ENCODE measurements at places on chromosomes 4 and X. TPM values are rescaled to one million over a fixed set of nuclear protein-coding genes. Genes with fewer than 3 reads are reported as not detected.

Gene PCDH10
- 151 TPM for total RNA-seq

Gene KIF4A
- 11.8 TPM for total RNA-seq

Gene DCX
- total RNA-seq: not detected

Gene GC
- total RNA-seq: not detected

Gene BRS3
- total RNA-seq: not detected

Gene SLC6A14
- not detected for total RNA-seq

Gene HHIP
- total RNA-seq: 0.84 TPM

Gene SPANXA2
- 0.67 TPM for total RNA-seq

Gene GPRASP1
- total RNA-seq: 1.00 TPM

Gene SLIT2
- 142 TPM for total RNA-seq

Gene FAM114A1
- 156 TPM for total RNA-seq

DNA sequence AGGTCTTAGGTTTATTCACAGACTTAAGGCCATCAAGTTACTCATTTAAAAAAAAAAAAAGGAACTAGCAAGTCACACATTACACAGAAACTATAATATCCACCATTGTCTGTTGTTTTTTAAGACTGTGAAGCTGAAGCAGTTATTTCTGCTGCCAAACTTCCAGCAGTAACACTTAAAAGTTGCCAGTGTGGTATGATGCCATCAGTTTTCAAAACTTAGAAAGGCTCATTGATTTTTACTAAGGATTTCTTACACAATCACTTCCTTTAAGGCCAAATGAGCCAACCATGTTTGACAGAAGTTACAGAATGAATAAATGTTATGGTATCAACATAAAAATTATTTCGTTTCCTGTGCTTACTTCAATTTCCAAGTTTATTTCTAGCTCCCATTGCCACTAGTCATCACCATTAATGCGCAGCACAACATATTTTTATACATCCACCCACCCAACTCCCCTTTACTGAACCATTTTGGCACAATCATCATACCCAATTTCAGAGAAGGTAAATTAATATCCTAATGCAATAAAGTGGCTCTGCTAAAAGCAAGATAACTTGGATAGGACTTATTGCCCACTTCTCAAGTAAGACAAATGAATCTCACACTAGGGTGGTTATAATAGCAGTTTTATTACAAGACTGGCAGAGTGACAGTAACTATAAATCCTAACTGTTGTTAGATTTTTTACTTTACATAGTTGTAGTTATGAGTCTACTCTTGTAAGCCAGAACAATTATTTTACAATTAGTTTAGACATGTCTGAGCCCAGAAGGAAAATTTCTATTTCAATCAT is 13.1 kb downstream of the PDGFC start:
- no peak for DNase-seq

- no peak for DNase-seq
Observed at GRCh38 chrX:152154050-152154449, 15.7 kb upstream of the MAGEA10 start.

- no peak for DNase-seq
Observed at GRCh38 chrX:72046447-72046846, 85.3 kb downstream of the RTL5 start.

DNA sequence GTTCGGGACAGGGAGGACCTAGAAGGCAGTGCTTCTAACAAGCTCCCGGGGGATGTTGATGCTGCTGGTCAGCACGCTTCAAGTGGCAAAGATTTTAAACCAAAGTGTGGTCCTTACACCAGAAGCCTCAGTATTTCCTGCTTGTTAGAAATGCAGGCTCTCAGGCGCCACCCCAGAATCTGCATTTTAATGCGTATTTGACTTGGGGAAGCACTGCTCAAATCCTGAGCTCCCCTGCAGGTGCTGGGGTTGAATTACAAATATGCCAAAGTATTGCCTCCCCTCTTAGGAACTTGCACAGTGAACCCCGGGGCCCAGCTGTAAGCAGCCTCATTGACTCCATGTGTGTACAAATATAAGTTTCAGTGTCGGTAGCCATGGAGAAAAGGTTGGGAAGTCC is 70.8 kb upstream of the RAI2 start:
- no peak for DNase-seq

- DNase-seq: no peak
Observed at GRCh38 chr4:180098586-180098985, 2144.6 kb upstream of the TENM3 start.

DNA sequence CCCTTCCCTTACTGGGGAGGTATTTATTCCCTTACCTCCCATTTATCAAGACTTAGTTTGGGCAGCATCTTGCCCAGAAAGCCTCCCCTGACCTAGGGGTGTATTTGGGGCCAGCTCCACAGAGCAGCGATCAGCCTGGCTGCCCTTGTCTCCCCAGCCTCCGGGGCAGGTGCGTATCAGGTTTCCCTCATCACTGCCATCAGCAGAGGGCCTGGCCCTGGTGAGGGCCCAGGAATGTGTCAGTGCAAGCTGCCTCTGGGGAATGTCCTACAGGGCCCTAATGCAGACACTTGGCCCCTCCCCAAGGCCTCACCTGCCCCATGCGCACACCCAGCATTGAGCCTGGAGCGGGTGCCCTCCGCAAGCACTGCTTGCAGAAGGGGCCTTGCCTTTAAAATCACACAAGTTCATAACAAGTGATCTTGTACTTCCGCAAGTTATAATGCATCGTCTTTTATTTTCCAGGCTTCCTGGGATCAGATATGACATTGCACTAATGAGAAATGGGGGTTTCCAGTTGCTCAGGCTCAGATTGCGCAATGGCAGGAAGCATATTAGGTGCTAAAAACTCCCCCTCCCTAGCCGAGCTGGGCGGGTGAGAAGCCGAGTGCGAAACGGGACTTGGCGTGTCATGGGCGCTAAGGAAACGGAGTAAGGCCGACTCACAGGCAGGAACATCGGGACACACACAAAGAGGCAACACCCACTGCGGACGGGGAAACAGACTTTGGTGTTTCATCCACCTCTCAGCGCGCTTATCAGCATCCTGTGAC is 25.4 kb upstream of the AFAP1 start:
- DNase-seq: no peak

- DNase-seq: no peak
Observed at GRCh38 chr4:8202108-8203051, 3.3 kb downstream of the SH3TC1 start.

GRCh38 chr4:173333658-173334084 is 487 bp downstream of the HMGB2 start:
- peak; percentile 8 for DNase-seq

DNA sequence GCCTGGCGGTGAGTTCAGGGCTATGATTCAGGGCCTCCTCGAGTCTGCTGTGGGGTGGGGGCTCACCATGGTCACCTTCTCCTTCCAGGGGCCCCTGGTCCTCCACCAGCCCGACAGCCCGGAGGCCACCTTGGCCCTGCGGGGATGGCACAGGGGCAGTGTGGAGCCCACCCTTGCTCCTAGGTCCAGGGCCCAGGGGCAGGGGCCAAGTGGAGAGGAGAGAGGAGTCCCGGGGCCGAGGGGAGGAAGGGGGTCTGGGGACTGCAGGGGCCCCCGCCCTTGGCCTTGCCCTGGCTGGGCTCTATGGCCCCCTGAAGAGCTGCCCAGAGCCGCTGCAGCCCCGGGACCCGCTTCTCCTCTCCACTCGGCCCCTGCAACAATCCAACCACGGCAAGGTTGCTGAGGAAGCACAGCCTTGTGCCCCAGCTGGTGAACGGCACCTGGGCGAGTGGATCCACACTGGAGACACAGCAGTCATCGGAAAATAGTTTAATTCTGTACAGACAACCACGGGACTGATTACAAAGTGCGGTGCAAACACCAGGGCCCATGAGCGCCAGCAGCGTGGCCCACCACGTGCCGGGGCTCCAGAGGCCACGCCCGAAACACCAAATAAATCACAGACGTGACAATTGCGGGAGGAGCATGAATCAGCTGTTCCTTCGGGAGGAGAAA is 23.0 kb upstream of the CPLX1 start:
- DNase-seq: no peak

DNA sequence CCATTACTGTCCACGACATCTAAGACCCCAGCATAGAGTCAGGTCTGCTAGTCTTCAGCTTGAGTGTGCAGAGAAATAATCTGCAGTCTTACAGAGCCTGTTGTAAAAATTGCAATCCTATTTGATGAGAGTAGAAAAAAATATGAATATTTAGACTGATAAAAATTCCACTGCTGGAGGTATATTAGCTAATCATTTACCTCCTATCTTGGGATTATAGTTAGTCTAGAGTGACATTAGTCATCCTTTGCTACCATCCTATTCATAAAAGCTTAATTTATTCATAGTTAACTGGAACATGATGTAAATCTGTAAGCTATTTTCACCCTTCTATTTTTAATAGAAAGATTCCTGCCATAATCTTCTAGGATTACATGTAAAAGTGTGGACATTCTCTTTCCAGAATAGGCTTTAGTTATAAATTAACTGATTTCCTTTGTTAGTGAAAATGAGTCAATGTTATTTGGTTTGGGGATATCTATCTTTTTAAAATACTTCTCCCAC is 26.7 kb downstream of the C4orf54 start:
- DNase-seq: no peak

DNA sequence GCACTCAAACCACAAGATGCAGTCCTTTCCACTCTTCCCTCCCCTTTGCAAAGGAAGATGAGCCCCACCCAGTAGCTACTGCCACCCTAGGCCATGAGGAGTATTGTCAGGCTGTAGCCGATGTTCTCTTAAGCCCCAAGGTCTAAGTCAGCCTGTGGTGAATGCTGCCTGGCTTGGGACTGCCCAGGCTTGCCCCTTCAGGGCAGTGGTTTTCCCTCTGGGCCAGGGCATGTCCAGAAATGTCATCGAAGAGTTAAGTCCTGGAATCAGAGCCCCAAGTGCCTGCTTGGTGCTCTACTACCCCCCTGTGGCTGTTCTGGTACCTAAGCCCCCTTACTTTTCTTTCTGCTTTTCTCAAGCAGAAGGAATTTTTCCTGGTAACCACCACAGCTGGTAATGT is 11.8 kb upstream of the PGK1 start:
- DNase-seq: peak; percentile 41

DNA sequence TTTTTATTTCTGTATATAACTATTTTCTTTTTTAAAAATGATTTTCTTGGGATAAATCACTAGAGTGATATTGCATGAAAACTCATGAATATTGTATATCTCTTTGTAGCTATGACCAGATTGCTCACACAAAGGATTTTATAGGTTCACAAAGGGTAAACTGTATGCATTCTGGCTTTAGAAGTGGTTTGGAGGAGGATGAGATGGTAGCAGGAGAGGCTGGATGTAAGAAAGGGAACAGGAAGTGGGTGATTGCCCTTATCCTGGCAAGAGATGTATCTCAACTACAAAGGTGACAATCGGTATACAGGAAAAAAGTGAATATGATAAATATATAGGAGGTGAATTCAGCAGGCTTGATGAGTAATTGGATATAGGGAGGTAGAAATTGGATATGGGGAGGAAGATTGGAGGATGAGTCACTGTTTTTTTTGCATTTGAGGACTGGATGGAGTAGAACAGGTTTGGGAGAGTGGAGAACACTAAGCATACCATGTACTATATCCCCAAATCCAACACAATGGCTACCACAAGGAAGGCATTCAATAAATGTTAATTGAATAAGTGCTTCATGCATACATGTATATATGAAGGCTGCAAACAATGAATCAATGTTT is 9.9 kb downstream of the FGG start:
- DNase-seq: no peak

DNA sequence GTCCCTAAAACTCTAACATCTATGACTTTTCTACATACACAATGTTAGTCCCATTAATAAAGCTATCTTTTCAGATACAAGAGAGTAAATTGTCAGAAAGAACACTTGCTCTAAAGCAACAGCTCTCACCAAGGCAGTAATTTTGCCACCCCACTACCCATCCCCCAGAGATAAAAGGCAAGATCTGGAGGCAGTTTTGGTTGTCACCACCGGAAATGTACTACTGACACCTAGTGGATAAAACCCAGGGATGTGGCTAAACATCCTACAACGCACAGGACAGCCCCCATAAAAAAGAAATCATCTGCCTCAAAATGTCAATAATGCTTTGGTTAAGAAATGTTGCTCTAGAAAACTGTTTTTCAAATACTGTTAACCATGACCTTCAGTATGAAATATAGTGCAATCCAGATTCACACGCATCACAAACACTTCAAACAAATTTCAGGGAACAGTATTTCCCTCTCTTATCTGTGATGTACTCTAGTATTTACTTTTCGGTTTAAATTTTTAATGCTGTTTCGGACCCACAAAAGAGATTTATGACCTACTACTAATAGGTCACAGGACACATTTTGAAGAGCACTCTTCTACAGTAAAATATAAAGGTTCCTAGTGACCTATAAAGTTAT is 5.1 kb downstream of the FBXL5 start:
- DNase-seq: peak; percentile 54

- DNase-seq: peak; percentile 77
Observed at GRCh38 chr4:112813790-112814189, 176.8 kb downstream of the LARP7 start.

- DNase-seq: no peak
Observed at GRCh38 chr4:75110061-75110460, 177.1 kb downstream of the PARM1 start.

- DNase-seq: peak; percentile 39
Observed at GRCh38 chr4:153084980-153085630, 119.1 kb upstream of the TRIM2 start.

DNA sequence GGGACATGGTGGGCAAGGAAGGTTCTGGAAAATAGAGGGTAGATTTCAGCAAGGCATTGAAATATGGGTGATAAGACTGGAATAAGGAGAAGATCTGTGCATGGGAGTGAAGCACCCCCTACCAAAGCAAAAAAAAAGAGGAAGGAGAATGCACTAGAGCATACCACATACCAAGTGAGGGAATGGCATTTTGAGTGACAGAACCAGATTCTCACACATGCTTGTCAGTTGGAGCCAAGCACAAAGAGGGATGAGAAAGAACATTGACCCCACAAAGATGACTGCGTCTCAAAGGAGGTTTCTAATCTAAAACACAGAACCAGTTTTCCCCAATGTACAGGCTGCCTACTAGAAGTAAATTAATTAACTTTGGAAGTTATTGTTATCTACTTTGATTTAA is 140.3 kb upstream of the SMAD1 start:
- no peak for DNase-seq

- no peak for DNase-seq
Observed at GRCh38 chr4:73866246-73866645, 2.9 kb upstream of the CXCL1 start.

DNA sequence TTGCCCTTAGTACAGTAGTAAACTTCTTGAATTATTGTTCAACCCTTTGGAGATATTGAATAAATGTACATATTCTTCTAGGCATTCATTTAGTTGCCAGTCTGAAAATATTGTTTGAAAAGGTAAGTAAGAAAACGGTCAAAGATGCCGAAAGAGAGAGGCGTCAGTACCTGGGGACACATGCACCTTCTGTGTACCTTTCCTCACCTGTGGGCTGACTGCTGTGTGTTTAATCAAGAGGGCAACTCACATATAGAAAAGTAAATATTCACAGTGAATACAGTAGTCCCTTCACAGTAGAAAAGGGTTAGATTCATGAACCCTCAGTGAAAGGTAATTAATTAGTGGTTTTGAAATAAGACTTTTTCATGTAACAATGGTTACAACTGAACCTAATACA is 6.9 kb downstream of the ANXA10 start:
- DNase-seq: no peak
